ENCODE measurements at places on chromosomes 6 and 20.

- DNase-seq, result no peak
Observed at GRCh38 chr20:48909910-48910309, 11.6 kb upstream of the ARFGEF2 start.

DNA sequence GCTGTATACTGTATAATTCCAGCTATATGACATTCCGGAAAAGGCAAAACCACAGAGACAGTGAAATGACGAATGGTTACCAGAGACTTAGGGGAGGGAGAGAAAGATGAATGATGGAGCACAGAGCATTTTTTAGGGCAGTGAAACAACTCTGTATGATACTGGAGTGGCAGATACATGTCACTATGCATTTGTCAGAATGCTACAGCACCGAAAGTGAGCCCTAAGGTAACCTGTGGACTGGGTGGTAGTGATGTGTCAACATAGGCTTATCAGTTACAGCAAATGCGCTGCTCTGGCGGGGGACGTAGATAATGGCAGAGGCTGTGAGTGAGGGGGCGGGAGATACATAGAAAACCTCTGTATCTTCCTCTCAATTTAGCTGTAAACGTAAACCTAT, 201.3 kb upstream of the SSTR4 start:
- no peak for DNase-seq

DNA sequence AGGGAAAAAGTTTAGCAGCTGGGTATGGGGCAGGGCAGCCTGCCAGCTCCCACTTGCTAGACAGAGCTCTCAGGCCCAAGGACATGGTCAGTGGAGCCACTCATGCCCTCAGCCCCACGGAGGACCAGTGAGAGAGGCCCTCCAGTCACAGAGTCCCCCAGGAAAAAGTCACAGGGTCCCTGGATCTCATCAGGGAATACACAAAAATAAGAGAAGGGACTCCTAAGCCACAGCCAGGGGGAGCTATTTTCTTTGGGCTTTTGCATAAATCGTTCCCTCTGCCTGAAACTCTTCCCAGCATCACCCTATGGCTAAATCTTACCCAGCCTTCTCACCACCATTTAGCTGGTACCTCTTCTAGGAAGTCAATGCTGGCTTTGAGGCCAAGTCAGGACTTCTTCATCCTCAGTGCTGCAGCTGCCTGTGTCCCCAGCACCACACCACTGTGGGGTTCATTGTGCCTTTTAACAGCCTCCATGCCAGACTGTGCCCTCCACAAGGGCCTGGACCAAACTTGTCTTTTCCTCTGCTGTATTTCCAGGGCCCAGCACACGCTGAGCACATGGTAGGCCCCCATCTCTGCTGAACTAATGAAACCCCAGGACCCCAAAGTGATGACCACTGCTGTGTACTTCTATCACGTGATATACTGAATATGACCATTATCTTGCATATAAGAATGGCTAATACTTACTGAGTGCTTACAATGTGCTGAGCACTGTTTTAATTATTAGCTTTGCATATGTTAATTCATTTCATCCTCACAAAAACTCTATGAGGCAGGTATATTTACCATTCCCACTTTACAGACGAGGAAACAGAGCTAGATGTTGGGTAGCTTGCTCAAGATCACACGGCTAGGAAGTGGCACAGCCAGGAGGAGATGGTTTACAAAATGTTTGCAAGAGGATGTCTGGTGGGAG, 2.0 kb downstream of the ZNF335 start:
- peak; percentile 54 for DNase-seq

DNA sequence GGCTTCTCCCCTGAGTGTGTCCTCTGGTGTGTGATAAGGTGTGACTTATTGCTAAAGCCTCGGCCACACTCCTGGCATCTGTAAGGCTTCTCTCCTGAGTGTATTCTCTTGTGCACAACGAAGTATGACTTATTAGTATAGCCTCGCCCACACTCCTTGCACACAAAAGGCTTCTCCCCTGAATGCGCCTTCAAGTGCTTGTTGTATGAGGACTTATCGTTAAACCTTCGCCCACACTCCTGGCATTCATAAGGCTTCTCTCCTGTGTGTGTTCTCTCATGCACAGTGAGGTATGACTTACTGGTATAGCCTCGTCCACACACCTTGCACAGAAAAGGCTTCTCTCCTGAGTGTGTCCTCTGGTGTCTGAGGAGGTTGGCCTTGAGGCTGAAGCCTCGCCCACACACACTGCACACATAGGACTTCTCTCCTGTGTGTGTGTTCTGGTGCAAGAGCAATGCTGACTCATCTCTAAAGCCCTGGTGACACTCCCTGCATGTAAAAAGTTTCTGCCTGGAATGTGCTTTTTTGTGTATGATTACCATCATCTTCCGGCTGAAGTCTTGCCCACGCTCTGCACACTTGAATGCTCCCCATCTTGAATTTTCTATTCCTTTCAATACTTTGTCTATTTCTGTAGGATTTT, 20.4 kb downstream of the ZNF337 start:
- DNase-seq, result no peak

DNA sequence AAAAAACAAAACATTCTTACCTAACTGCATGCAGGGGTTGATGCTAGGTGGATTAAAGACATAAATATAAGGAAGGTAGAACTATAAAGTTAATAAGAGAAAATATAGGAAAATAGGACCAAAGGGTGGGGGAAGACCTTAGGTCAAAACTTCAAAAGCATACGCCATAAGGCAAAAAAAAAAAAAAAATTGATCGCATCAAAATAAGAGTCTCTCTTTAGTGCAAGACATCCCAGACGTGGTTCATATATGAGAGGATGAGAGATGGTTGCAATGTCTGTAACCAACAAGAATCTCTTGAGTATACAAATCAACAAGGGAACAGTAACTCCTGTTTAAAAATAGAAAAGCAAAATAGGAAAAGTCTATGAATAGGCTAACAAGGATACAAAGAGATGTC, 8.5 kb downstream of the BAG2 start:
- no peak for DNase-seq

DNA sequence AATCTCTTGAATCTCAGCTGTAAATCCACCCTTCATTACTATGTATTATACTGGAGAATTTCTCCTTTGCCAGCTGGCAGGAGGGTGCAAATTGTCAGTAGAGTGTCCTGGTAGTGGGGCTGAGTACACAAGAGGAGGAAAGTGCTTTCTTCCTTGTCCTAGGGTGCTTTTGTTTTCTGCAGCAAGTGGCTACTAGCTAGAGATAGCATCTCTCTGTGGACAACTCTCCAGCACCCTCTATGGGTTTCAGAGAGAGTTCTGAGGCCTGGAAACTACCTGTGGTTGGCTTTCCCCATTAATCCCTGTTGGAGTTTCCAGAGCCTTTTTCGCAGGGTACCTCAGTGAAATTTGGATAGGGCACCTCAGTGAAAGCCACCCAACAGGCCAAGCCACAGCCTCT, 422.5 kb upstream of the RGS17 start:
- DNase-seq, result no peak

GRCh38 chr6:113481910-113482309, 375.2 kb upstream of the MARCKS start:
- no peak for DNase-seq

GRCh38 chr20:15902493-15902892, 670.8 kb downstream of the KIF16B start:
- no peak for DNase-seq

DNA sequence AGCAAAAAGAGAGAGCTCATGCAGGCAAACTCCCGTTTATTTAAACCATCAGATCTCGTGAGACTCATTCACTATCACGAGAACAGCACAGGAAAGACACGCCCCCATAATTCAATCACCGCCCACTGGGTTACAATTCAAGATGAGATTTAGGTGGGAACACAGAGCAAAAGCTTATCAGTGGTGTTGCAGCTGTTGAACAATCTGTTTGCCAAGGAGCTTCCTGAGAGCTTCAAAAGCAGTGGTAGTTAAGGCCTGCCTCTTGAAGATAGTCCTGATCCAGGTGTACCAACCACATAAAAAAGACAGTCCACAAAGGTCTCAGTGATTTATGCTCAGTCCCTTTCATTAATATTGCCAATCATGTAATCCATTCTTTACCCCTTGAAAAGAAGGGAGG, 269.4 kb upstream of the IRAK1BP1 start:
- no peak for DNase-seq

DNA sequence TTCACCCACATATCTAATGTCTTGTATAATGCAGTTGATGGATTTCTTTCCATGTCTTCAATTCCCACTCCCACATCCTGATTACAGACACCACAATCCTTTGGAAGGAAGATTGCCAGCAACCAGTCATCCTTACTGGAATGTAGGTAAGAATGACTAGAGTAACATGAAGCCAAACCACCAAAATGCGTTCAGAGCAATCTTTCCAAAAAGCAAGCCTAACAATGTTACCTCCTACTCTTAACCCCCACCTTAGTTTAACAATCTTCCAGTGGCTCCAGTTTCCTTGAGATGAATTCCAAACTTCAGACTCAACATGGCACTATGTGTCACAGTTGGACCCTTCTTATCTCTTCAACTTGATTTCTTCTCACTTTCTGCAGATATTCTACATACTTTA, 685.6 kb downstream of the DOK5 start:
- DNase-seq, result no peak

- no peak for DNase-seq
Observed at GRCh38 chr20:34045930-34046725, 52.4 kb downstream of the RALY start.

- no peak for DNase-seq
Observed at GRCh38 chr20:33410081-33410742, 8.9 kb upstream of the CDK5RAP1 start.

DNA sequence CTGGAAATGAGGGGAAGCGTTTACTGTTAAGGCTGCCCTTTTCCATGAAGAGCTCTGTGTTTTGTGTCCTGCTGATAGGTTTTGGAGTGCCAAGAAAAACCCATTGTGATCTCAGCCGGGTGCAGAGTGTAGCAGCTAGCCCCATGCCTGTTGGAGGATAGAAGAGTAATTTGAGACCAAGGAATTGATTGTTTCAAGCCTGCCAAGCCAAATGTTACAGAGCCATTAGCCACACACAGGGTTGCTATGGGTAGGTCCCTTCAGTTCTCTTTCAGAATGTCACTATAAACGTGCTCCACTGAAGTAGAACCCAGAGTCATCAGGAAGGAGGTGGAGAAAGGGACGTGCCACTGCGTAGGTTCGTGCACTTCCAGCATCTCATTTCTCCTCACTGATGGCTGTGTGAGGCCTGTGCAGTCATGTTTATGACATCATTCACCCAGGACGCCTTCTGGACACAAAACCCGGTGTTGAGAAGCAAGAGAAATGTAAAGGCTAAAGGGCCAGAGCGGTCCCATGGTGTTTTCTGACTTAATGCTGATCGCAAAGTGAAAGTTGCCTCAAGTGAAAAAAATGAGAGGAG, 6.6 kb downstream of the GMPR start:
- no peak for DNase-seq

- DNase-seq, result no peak
Observed at GRCh38 chr6:24910331-24910960, 25.3 kb downstream of the RIPOR2 start.

GRCh38 chr20:56735084-56735642, 106.1 kb downstream of the TFAP2C start:
- no peak for DNase-seq

DNA sequence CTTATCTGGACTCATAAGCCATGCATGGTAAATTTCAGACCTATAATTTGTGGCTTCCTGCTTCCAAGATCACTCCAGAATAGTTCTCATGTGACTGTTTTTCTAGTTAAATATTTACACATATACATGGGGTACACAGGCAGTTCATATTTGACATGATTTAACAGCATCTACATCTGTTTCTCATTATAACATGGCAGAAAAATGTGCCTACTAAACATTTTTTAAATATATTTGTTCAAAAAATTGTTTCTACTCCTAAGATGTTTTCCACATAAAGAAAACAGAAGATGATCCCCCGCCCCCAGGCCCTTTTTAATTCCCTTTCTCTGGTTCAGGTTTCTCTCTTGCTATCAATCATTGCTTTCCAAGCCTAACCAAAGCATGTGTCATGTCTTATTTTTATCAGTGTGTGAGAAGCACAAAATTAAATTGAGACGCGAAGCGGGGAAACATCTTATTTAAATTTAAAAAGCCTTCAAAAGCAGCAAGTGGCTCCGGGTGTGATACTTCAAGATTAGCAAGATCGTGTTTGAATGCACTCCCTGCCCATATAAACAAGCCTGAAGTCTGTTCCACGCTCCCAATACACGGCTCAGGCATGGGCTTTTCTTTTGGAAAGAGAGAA, 37.3 kb downstream of the IPCEF1 start:
- DNase-seq, result no peak

GRCh38 chr20:5612581-5613301, 137.5 kb upstream of the SHLD1 start:
- no peak for DNase-seq

GRCh38 chr6:87289571-87289970, 32.8 kb upstream of the SMIM8 start:
- DNase-seq, result no peak

GRCh38 chr20:49851231-49851705, 38.6 kb downstream of the SLC9A8 start:
- DNase-seq, result no peak

Measured in H54 (cell line).